Uterus (tissue), 4 donors: ENCODE measurements at places on chromosomes 5 and 9. TPM values are rescaled to one million over a fixed set of nuclear protein-coding genes. Genes with fewer than 3 reads are reported as not detected.
A peak's percentile ranks its signal among the peaks of the same experiment; 100 is the strongest.

- H3K4me1 ChIP-seq, result no peaks in the 10 kb centered on the region
- no peaks in the 10 kb centered on the region for H3K27me3 ChIP-seq
- no peak for DNase-seq
- H3K27ac ChIP-seq, result no peak overlapping the region
- no peaks in the 10 kb centered on the region for H3K36me3 ChIP-seq
- no peak overlapping the region for H3K4me3 ChIP-seq
Measured at GRCh38 chr5:29321591-29321990, 1871.9 kb upstream of the CDH6 start.

DNA sequence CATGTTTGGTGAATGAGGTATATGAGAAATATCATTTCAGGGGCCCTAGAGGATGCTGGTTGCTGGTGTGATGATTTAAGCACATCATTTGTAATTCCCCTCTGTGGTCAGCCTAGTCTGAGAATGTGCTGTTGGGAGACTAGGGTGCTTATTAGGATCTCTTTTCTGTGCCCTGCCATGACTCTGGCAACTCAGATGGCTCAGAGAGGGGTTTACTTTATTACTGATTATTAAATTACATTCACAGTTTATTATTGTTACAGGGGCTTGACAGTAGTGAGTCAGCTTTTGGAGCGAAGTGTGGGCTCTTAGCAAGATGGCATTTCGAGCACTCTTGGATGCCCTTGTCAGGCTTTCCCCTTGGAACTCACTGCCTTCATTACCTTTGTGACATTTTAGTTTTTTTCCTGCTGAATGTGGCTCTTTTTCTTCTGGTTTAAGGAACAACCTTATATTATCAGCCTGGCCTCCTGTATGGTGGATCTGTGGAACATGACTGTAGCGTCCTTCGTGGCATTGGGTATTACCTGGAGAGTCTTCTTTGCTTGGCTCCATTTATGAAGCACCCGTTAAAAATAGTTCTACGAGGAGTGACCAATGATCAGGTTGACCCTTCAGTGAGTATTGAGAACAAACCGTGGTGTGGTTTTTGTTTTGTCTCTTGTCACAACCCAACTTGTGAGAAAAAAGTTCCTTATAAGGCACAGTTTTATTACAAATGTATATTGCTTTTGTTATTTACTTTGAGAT, 33.8 kb downstream of the RCL1 start:
- no peak for DNase-seq
- no peak overlapping the region for H3K27ac ChIP-seq
- H3K27me3 ChIP-seq, result no peaks in the 10 kb centered on the region
- H3K36me3 ChIP-seq, result no peaks in the 10 kb centered on the region

GRCh38 chr5:176639981-176640380, 7.3 kb upstream of the TSPAN17 start:
- no peak overlapping the region for H3K27ac ChIP-seq
- no peaks in the 10 kb centered on the region for H3K4me1 ChIP-seq
- H3K27me3 ChIP-seq, result no peaks in the 10 kb centered on the region
- DNase-seq, result no peak

GRCh38 chr9:133742849-133743444, 4.8 kb upstream of the SARDH start:
- H3K4me3 ChIP-seq, result no peak overlapping the region
- no peaks in the 10 kb centered on the region for H3K36me3 ChIP-seq
- no peak overlapping the region for H3K27ac ChIP-seq
- no peaks in the 10 kb centered on the region for H3K4me1 ChIP-seq
- H3K27me3 ChIP-seq, result no peaks in the 10 kb centered on the region
- peak; percentile 82 for DNase-seq

- no peaks in the 10 kb centered on the region for H3K27me3 ChIP-seq
- H3K27ac ChIP-seq, result peak overlapping the region; percentile 97
- peaks cover 23% of the 10 kb centered on the region for H3K4me1 ChIP-seq
- peak; percentile 34 for DNase-seq
Measured at GRCh38 chr5:81751836-81752643, 1.1 kb upstream of the SSBP2 start.

DNA sequence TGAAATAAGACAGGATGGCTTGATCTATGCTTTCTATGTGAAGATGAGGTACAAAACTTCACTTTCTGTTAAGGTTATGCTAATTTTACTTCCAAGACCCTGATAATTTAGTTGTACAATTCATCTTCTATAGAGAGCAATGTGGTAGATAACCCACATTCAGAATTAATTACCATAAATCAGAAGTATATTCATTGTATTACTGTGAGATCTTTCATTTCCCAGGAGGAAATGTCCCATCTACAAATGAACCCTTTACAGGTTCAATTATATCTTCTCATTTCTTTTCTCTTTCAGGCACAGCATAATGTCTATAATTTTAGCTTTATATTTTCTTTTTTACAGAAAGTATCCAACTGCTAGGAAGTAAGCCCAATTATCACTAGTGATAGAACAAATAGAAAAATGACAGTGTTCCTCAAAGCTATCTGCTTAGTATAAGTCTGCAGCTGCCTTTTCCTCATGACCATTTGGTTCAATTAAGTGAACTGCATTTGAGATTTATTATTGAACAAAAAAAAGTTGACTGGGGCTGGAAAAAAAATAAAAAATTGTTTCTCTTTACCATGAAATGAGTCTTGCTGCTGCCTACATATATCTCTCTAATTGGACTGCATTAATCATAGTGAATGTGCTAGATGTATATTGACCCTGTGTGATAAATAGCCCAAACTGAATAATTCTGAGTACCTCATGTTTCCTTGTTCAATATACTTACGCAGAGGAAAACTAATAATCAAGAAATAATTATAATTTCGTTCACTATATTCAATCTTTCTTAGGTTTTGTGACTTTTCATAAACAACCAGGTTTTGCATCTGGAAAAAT, 1329.4 kb downstream of the PTPRD start:
- DNase-seq, result no peak
- no peak overlapping the region for H3K27ac ChIP-seq
- H3K27me3 ChIP-seq, result no peaks in the 10 kb centered on the region
- H3K4me1 ChIP-seq, result no peaks in the 10 kb centered on the region
- no peaks in the 10 kb centered on the region for H3K36me3 ChIP-seq

GRCh38 chr5:68319706-68320412, 104.3 kb downstream of the PIK3R1 start:
- no peaks in the 10 kb centered on the region for H3K27me3 ChIP-seq
- no peaks in the 10 kb centered on the region for H3K36me3 ChIP-seq
- H3K4me1 ChIP-seq, result no peaks in the 10 kb centered on the region
- H3K4me3 ChIP-seq, result no peak overlapping the region
- no peak overlapping the region for H3K27ac ChIP-seq

DNA sequence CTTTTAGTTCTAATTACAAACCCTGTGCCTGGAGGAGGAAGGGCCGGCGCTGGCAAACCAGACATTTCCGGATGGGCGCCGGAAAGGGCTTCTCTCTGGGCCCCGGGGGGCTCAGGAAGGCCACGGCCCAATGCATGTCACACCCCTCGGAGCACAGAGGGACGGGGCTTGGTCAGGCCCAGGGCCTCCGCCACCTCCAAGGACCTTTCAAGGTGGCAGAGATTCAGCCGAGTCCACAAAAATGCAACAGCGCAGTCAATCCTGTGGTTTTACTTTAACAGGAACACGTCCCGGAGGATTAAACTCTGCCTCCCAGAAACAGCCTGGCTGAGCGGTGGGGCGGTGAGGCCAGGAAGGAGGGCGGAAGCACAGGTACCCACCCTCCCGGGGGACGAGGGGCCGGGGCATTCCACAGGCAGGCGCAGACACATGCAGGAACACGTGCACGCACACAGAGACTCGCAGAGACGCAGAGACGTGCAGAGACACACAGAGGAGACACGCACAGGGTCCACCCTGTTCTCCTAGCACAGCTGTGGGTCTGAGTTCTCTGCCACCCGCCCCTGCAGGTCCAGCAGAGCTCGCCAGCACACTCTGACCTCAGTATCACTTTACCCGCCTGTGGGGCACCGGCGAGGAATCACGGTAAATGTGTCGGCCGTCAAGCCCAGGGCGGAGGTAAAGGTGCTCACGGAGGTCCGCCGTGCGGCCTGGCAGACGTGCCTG, 23.0 kb downstream of the SLC9A3 start:
- no peaks in the 10 kb centered on the region for H3K27me3 ChIP-seq
- no peak for DNase-seq
- no peaks in the 10 kb centered on the region for H3K4me1 ChIP-seq

- H3K27ac ChIP-seq, result no peak overlapping the region
- DNase-seq, result no peak
- no peaks in the 10 kb centered on the region for H3K27me3 ChIP-seq
- H3K36me3 ChIP-seq, result no peaks in the 10 kb centered on the region
Measured at GRCh38 chr5:158816011-158816696, 283.6 kb downstream of the EBF1 start.

GRCh38 chr9:127368852-127369402, 28.0 kb upstream of the SLC2A8 start:
- H3K27ac ChIP-seq, result no peak overlapping the region
- H3K36me3 ChIP-seq, result no peaks in the 10 kb centered on the region
- no peak overlapping the region for H3K4me3 ChIP-seq

DNA sequence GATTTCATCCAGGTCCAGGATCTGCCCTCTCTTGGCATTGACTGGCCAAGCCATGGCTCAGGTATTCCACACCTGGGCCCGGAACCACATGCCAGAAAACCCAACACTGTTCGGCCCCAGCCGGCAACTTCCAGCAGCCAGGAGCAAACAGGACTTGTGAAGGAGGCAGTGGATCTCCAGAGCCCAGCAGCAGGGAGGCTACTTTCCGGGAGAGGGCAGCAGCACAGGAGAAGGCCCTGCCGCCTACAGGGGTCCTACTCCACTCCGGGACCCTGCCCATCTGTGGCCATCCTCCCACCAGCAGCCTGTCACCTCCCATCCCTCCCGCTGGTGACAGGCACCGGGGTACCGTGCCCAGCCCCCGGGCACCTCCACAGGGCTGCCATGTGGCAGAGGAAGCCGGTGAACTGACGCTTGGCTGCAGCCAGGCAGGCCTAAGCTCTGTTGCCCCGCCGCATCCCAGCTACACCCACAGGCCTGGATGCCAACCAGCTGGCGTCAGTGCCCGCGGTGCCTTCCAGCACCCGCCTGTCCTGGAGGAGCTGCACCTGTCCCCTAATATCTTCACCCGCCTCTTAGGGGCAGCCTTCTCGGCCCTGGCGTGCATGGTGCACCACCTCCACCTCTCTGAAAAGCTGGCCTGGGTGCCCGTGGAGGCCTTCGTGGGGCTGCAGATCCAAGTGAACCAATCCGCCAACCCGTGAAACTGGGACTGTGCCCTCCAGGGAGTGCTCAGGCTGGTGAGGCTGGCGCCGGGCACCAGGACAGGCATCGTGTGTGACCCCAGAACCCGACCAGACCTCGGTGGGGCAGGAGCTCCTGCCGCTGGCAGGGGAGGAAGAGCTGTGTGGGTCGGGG, 18.9 kb upstream of the SLC30A5 start:
- H3K27ac ChIP-seq, result no peak overlapping the region
- DNase-seq, result no peak
- H3K27me3 ChIP-seq, result no peaks in the 10 kb centered on the region
- no peak overlapping the region for H3K4me3 ChIP-seq
- no peaks in the 10 kb centered on the region for H3K4me1 ChIP-seq
- no peaks in the 10 kb centered on the region for H3K36me3 ChIP-seq

The C5orf58 gene
- total RNA-seq, result not detected

GRCh38 chr9:34689116-34689470, 2.0 kb downstream of the CCL19 start:
- no peaks in the 10 kb centered on the region for H3K27me3 ChIP-seq
- no peak for DNase-seq
- no peak overlapping the region for H3K4me3 ChIP-seq

DNA sequence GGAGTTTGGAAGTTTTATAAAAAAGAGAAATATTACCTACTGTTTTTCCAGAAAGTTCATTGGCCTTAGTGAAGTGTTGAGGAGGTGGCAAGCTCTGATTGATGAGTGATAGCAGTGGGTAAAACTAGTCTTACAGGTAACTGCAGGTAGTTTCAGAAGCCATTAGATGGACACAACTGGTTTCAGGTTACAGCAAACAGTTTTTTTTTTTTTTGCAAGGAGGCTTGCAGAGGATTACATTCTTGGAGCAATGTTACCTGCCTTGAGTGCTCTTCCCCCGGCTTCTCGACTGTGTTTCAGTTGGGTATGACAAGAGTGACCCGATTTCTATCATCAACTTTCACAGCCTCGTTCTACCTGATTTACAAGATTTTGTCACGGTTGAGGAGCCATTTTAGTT, 333.4 kb downstream of the YTHDC2 start:
- H3K36me3 ChIP-seq, result no peaks in the 10 kb centered on the region
- DNase-seq, result no peak
- no peak overlapping the region for H3K4me3 ChIP-seq
- no peaks in the 10 kb centered on the region for H3K4me1 ChIP-seq
- H3K27me3 ChIP-seq, result no peaks in the 10 kb centered on the region

GRCh38 chr5:76664079-76664478, 40.9 kb upstream of the F2RL2 start:
- no peaks in the 10 kb centered on the region for H3K4me1 ChIP-seq
- H3K4me3 ChIP-seq, result no peak overlapping the region
- no peak for DNase-seq
- no peaks in the 10 kb centered on the region for H3K27me3 ChIP-seq
- no peaks in the 10 kb centered on the region for H3K36me3 ChIP-seq
- no peak overlapping the region for H3K27ac ChIP-seq

- H3K27me3 ChIP-seq, result no peaks in the 10 kb centered on the region
- no peaks in the 10 kb centered on the region for H3K36me3 ChIP-seq
- no peaks in the 10 kb centered on the region for H3K4me1 ChIP-seq
- DNase-seq, result no peak
Measured at GRCh38 chr5:140073296-140073695, 30.2 kb upstream of the NRG2 start.

DNA sequence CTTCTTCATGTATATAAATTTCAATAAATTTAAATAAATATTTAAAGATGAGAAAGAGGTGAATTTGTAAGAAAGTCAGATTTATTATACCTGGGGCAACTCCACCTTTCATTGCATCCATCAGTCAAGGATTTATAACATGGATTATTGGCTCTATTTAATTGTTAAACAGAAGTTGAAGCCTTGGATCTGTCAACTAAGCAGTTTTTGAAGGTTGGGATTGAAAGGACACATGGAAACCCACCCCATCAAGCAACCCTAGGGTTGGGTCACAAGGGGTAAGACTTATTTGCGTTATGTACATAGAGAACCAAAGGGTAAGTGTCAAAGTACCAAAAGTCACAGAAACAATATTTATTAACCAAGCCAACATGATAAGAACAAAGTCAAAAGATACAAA, 342.5 kb downstream of the ELAVL2 start:
- no peaks in the 10 kb centered on the region for H3K4me1 ChIP-seq
- no peak overlapping the region for H3K27ac ChIP-seq
- H3K27me3 ChIP-seq, result no peaks in the 10 kb centered on the region
- no peak for DNase-seq
- H3K36me3 ChIP-seq, result no peaks in the 10 kb centered on the region
- no peak overlapping the region for H3K4me3 ChIP-seq

The C9orf50 gene
- not detected for total RNA-seq

DNA sequence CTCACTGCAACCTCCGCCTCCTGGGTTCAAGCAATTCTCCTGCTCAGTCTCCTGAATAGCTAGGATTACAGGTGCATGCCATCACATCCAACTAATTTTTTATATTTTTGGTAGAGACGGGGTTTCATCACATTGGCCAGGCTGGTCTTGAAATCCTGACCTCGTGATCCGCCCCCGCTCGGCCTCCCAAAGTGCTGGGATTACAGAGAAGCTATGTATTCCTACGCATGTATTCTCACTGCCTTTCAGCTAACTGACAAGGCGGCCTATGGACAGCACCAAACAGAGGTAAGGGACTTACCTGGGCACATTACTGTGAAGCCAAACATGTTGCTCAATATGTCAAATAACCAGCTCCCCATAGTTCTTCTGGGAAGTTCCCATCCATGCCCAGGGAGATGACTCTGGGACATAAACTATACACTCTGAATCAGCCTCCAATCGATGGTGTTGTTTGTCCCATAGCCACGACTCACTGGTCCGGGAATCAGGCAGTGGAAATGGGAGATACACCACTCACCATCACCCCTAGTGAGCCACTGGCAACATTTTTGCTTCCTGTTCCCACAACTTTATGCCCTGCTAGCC, 114.6 kb downstream of the SYK start:
- no peak for DNase-seq
- no peaks in the 10 kb centered on the region for H3K36me3 ChIP-seq
- no peak overlapping the region for H3K4me3 ChIP-seq

The CDX1 gene
- total RNA-seq, result 0.77 TPM
